ENCODE measurements at places on chromosomes 16 and 17.

GRCh38 chr17:1834380-1835149 lies 4.8 kb downstream of the RPA1 start:
- DNase-seq = no peak

GRCh38 chr16:79430191-79430678 lies 170.3 kb downstream of the MAF start:
- no peak for DNase-seq

GRCh38 chr16:71540-72401 lies 660 bp downstream of the RHBDF1 start:
- DNase-seq = peak; percentile 56

- no peak for DNase-seq
Measured at GRCh38 chr17:27424516-27424915, 31.7 kb upstream of the KSR1 start.

DNA sequence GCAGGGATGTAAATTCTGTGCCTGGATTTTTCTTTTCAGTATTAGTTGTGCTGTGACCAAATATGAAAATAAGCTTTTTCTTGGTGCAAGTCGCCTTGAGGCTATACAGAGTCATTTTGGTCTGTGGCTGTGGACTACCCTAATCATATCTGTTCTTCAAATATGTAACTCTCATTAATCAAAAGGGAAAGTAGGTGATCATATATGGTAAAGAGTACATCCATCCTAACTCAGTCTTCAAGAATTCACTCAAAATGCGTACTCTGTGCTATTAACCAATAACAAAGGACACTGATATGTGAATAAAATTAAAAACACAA lies 2.6 kb downstream of the CPD start:
- no peak for DNase-seq

DNA sequence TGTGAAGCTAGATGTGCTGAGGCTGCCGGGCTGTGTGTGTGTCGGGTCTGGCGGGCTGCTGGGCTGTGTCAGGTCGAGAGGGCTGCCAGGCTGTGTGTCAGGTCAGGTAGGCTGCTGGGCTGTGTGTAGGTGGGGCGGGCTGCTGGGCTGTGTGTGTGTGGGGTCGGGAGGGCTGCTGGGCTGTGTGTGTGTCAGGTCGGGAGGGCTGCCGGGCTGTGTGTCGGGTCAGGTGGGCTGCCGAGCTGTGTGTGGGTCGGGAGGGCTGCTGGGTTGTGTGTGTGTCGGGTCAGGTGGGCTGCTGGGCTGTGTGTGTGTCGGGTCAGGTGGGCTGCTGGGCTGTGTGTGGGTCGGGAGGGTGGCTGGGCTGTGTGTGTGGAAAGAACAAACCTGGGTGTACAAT lies 8.6 kb downstream of the WDR45B start:
- no peak for DNase-seq

GRCh38 chr16:85522842-85523601 lies 90.1 kb upstream of the GSE1 start:
- DNase-seq = no peak

DNA sequence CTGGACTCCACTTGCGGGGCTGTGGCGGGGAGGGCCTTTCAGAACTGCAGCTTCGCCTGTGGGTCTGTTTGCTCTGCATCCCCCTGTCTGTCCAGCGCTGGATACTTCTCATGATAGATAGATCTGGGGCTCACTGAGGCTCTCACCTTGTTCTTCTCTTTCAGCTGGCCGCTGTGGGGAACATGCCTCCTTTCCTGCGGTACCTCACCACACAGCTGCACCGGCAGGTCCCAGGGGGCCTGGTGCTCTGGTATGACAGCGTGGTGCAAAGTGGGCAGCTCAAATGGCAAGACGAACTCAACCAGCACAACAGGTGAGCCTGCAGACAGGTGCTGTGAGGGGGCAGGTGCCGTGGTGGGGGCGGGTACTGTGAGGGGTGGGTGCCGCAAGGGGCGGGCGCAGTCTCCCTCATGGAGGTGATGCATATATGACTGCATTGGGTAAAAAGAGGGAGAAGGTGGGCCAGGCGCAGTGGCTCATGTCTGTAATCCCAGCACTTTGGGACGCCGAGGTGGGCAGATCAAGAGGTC lies 6.2 kb downstream of the ENGASE start:
- DNase-seq = no peak

DNA sequence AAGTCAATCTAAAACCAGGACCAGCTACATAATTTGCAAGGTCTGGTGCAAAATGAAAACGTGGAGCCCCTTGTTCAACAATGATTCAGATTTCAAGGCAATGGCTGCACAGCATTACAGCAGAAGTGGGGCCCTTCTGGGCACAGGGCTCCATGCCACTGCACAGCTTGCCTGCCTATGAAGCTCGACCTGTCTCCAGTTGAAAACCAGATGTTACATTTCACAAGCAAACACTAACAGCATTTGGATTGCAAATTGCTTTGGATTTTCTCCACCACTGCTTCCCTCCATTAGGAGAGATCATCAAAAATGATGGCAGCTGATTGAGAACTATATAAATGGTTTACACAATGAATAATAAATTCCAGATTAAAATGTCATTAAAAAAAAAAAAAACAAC lies 551.4 kb upstream of the ZFHX3 start:
- no peak for DNase-seq

GRCh38 chr16:1691956-1692355 lies 13.9 kb downstream of the JPT2 start:
- DNase-seq = no peak

GRCh38 chr16:6897876-6898485 lies 434.7 kb upstream of the RBFOX1 start:
- no peak for DNase-seq
